ENCODE measurements at places on chromosomes 3 and 15.
A peak's percentile ranks its signal among the peaks of the same experiment; 100 is the strongest.

DNA sequence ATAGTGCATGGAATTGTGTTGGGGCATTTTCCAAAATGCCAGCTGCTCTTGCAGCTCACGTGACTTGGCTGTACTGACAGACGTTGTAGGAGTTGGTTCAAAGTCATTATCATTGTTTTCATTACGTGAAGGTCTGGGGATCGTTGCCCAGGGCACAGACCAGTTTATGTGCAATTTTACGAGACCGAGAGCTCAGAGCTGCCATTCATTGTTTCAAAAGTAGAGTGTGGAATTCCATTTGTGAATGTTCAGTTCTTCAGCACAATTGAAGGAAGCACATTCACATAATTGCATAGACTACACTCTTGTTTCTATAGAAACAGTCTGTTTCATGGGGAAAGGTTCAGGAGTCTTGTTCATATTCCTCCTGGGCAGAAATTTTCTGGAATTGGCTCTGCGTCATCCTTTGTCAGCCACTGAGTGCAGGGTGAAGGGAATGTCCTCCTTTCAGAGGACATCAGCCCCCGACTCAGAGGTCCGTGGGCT is 54.5 kb downstream of the GABRG3 start:
- no peak for DNase-seq

GRCh38 chr3:143726727-143727126 is 121.5 kb downstream of the SLC9A9 start:
- DNase-seq: no peak

- no peak for DNase-seq
Measured at GRCh38 chr3:64693031-64693430, 5.2 kb upstream of the ADAMTS9 start.

DNA sequence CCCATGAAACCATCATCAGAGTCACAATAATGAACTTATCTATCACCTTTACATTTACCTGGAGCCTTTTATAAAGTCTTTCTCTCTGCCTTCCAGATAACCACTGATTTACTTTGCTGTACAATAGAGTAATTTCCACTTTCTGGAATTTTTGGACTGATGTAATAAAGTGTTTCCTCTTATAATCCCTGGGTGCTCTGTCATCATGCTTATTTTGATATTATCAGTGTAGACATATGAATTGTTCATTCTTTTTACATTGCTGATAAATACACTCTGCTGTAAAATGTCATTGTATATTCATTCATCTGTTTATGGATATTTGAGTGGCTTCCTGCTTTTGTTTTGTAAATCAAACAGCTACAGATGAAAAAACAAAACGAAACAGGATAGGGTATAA is 27.0 kb upstream of the IREB2 start:
- DNase-seq: no peak

DNA sequence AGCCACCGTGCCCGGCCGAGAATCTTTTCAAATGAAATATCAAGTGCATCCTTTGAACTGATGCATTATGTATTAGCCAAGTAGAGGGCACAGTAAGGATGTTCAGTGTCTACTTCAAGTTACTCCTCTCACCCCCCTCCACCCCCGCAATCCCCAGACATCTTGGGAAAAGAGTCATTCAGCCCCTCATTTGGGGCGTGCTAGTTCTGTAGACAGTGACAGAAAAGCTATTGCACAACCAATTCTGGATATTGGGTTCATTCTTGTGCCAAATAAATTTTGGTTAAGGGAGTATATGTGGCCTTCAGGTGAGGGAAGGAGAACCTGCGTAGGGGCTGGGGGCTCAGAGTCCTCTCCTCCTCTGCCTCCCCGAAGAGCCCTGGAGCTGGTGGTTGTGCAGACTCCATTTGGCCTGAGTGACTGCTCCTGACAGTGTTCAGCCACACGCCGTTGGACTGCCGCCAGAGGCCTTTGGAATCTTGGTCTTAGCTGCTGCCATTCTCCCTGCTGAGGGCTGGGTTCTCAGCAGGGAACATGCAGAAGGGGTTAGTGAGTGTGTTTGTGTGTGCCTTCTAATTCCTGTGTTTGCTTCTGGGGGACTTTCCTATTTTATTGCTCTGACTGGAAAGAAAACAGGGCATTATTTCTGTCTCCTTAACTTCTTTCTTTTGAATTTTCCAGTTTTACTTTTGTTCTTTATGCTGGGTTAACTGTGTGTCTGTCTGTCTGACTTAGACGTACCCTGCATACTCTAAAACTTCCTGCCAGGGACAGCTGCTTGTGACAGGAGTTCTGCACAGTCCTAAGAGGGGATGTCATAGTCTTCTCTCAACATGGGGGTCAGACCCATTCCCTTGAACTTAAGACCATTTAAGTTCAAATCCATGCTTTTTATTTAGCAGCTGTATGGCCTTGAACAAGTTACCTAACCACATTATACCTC is 21.0 kb downstream of the RARB start:
- DNase-seq: no peak

GRCh38 chr3:124859025-124859424 is 28.1 kb downstream of the ITGB5 start:
- no peak for DNase-seq

DNA sequence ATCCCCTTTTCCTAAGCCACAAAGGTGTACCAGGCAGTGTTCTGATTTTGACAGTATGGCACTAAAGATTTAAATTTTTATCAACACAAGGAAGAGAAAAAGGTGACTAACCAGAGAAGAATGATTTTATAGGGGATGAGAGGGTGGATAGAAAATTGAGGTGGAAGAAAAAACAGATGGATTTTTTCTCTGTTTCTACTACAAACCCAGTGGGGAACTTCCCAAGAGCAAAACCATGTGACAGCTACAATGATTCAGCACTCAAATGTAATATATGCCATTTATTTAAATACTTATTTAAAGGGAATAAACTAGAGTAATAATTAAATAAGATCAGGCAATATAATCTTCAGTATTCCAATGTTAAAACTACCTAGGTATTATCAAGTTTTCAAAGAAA is 11.1 kb downstream of the DCUN1D1 start:
- no peak for DNase-seq

GRCh38 chr3:71226565-71227269 is 356.8 kb downstream of the FOXP1 start:
- DNase-seq: peak; percentile 55

DNA sequence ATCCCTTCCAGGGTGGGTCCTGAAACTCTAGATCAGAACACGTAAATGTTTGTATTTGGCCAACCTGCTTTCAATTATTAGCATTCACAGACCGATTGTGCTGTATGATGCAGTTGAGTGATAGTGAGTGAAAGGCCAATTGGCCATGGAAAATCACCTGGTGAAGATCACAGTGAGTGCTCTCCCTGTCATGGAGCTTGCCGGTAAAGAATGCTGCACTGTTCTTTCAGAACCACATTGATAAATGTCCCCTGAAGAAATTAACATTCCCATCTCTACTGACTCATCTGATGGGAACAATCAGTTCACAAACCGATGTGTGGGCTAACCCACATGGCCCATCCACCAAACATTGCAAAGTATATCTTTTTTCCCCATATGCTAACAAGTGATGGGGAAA is 324.8 kb upstream of the TBL1XR1 start:
- DNase-seq: no peak

- no peak for DNase-seq
Measured at GRCh38 chr3:129357616-129358015, 70.8 kb downstream of the EFCAB12 start.

Measured in activated naive CD4-positive, alpha-beta T cell (primary cell).